HCT116 (cell line): ENCODE measurements at places on chromosomes 7 and 10. TPM values are rescaled to one million over a fixed set of nuclear protein-coding genes. Genes with fewer than 3 reads are reported as not detected.

DNA sequence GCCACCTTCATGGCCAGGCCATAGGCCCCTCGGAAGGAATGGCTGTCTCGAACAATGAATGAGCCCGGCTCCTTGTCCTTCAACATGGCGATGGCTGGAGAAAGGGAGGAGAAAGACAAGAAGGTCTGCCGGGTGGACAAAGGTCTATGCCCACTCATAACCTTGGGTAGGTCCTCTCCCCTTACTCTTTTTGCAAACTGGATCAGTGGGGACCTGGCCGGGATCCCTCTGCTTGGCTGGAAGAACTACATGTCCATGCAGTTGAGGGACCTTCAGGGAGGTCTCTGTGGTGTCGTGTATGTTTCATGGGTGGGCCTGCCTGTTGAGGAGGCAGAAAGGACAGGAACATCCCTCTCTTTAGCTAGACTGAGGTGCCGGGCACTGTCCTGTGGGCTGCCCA lies 284.8 kb downstream of the TNS3 start:
- DNase-seq = no peak

GRCh38 chr10:91409069-91409868 lies 875 bp upstream of the HECTD2 start:
- DNase-seq = no peak

DNA sequence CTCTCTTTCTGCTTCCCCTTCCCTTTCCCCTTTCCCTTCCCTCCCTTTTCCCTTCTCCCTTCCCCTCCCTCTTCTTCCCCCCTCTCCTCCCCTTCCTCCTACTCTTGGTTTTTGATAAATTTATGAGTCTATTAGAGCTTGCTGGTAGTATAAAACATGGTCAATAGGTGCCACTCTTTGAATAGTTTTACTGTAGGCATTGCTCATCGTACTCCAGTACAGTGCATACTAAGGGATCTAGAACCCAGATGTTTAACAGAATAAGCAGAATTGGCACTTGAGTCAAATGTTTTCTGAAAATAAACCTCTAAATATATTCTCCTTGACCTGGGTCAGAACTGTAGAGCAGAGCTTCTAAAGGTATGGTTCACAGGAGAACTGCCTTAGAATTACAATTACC lies 126.7 kb downstream of the SORCS3 start:
- DNase-seq = peak; percentile 13

The DOCK1 gene
- 46.5 TPM for total RNA-seq

GRCh38 chr7:97798046-97799019 lies 66.4 kb downstream of the TAC1 start:
- DNase-seq = no peak

DNA sequence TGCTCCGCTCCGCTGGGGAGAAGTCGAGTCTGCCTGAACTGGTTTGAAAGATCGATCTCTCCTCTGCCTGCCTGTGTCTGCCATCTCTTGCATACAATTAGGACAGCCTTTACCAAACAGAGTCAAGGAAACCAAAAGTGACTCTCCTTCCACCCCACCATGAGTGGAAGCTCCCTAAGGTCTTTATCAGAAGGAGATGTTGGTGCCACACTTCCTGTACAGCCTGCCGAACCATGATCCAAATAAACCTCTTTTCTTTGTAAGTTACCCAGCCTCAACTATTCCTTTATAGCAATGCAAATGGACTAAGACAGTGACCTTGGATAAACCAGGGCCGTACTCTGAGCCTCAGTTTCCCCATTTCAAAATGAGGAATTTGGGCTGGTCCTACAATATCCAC lies 106.3 kb upstream of the GDF10 start:
- no peak for DNase-seq

The SUV39H2 gene
- total RNA-seq = 26.6 TPM

The ZCWPW1 gene
- 1.5 TPM for total RNA-seq

GRCh38 chr7:93920496-93921182 lies 896 bp upstream of the GNG11 start:
- DNase-seq = no peak

GRCh38 chr7:37100735-37101331 lies 347.8 kb downstream of the ELMO1 start:
- DNase-seq = no peak

GRCh38 chr10:110980807-110981206 lies 61.4 kb downstream of the SHOC2 start:
- no peak for DNase-seq

The FAM13C gene
- 0.42 TPM for total RNA-seq

DNA sequence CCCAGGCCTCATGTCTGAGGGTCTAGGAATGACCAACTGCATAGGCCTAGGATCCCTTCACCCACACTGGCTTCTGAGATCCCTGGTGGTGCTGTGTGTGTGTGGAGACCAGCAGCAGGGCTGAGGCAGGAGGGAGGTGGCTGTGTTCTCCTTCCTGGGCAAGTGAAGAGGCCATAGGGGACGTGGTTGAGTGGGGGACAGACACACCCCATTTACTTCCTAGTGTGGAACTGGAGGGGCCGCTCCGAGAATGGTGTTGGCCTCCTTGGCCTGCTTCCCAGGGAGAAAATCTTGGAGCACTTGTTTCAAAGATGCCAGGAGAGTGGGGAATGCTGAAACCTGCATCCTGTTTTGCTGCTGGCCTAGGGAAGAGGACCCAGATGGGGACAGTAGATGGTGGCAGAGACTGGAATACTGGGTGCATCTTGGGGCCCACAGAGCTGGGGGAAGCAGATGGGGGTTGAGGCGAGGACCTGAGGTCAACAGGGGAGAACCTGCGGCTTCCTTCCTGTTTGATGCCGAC lies 19.1 kb downstream of the UBTD1 start:
- no peak for DNase-seq

GRCh38 chr10:114386452-114386851 lies 17.9 kb downstream of the AFAP1L2 start:
- DNase-seq = no peak

GRCh38 chr7:124784879-124785818 lies 19.6 kb upstream of the GPR37 start:
- DNase-seq = peak; percentile 47

The WDR11 gene
- 48.3 TPM for total RNA-seq

The SLC26A5 gene
- total RNA-seq = 0.15 TPM

DNA sequence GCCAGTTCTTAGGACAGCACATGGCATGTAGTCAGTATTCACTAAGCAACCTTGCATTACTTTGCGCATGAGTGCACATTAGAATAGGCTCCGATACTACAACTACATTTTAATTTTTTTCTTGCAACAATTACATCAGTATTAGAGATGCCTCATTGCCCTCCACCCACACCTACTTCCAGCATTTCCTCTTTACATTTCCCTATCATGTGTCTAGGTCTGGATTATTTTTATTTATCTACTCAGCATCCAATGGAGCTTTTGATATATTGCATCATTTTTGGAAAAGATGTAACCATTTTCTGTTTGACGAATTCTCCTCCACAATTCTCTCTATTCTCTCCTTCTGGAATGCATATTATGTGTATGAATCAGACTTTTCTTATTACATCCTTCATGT lies 258.2 kb upstream of the GLI3 start:
- DNase-seq = no peak

DNA sequence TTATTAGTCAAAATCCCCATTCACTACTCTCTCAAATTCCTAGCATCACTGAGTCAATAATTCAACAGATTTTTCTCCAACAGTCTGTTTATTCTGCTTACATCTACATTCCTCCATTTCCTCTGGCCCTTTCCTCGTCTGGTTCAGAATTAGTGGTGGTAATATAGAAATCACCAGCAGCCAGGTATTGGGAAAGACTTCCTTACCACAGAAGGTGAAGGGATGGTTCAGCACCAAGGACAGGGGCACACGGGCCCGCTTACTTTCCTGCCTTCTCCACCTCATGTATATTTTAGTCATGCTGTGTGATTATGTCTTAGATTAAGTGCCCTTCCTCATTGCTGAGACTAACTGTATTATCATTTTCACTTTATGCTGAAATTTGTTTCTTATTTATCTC lies 70.4 kb upstream of the APBB1IP start:
- no peak for DNase-seq

The CAMK2B gene
- total RNA-seq = 0.34 TPM

The SMKR1 gene
- 8.9 TPM for total RNA-seq

The LIPN gene
- not detected for total RNA-seq

The C10orf90 gene
- total RNA-seq = not detected

DNA sequence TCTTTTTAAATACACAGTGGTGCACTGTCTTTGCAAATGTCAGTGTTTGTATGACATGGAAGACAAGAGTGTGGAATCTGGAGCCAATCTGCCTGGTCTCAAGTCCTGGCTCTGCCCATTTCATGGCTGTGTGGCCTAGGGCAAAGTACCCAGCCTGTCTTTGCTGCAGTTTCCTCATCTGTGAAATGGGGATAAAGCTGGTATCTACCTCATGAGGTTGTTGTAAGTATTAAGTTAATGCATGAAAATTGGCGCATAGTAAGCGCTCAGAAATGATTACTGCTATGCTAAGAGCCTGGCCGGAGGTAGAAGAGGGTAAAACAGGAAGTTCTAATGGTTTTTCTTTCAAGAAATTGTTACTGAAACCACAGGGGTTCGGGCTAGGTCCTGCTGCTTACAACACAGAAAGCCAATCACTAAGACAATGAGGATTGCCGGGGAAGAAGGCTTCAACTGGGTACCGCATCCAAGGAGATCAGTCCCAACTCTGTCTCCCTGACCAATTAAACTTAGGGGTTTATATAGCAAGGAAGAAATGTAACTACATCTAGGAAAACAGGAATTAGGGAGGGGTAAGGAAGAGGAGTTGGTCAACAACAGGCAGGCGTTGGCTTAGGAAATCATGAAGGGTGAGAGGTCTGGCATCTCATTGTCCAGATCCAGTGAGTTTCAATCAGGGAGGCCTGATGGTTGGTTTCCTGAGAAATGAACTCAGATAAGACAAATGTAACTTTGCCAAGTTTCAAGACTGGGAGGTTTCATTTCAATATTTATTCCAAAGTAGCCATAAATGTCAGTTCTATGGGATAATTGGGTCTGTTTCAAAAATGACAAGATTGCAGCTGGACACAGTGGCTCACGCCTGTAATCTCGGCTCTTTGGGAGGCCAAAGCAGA lies 57.0 kb downstream of the CHST3 start:
- DNase-seq = no peak

The WNT2 gene
- total RNA-seq = 0.12 TPM

DNA sequence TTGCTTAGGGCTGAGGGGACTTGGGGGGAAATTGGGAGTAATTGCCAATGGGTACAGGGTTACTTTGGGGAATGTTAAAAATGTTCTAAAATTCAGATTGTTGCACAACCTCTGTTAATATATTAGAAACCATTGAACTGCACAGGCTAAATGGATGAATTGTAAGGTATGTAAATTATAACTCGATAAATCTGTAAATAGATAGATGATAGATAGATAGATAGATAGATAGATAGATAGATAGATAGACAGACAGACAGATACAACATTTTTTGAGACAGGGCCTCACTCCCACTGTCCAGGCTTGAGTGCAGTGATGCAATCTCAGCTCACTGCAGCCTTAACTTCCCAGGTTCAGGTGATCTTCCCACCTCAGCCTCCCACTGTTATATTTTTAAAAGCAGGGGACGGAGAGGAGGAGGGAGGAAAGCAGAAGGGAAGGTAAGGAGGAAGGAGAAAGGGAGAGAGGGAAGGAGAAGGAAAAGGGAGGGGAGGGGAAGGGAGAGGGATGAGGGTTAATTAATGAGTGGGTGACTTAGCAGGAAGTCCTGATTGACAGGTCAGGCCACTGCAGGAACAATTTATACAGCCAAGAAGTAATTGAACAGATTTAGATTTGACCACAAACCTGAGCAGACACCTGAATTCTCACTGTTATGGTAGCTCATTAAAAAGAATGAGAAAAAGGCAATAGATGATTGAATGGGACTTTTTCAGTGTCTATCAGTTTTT lies 38.7 kb downstream of the AOC1 start:
- no peak for DNase-seq

DNA sequence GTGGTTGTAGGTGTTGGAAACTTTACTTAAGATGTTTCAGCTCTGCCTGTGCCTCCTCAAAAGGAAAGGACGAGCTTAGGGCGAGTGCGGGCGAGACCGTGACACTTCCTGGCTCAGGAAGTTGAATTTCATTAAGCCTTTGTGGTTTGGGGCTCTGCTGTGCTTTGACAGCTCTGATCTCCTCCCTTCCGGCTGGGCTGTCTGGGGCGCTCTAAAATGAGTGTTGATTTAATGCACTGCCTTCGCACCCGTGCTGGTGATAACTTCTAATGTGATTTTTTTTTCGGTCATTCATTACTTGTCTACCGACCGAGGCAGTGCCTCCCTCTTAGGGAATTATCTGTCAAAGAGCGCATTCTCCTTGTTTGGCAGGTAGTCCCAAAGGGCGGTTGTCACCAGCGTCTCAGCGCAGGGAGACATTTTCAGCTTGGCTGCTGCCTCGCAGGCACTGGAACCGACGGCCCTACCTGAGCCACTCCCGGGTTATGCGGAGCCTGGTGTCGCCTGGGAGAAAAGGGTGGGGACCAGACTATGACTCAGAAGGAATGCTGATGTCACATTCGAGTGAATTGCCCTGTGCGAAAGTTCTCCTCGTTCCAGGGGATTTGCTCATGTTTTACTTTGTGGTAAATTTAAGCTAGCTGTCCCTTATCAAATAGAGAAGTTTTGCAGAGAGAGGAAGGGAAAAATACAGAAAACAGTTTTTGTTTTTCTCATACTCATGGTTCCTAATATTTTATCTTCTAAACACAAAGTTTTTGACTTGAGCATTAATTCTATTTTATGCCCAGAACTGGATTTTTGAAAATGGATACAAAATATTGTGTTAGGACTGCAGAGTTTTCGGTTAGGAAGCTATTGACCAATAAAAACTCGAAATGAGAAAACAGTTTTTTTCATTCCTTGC lies 920 bp downstream of the TES start:
- peak; percentile 93 for DNase-seq

DNA sequence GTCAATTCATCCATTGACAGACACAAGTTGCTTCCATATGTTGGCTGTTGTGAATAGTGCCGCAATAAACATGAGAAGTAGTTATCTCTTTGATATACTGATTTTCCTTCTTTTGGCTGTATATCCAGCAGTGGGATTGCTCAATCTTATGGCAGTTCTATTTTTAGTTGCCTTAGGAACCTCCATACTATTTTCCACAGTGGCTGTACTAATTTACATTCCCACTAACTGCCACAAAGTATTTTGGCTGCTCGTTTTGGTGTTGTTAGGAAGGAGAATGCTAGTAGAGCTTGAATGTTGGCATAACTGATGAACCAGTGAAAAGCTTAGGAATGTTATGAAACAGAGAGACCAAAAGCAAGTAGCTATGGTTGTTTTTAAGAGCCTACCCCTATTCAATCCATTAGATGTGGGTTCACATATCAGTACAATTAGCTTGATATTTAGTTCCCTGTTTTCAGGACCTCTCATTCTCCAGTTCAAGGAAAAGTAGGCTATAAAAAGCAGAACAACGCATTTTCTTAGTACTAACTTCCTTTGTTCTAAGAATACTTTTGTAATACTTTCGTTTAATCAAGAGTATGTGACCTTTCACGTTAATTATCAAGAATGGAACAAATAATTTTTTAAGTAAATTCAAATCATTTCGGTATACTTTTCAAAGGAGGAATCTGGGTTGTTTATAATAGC lies 100.3 kb downstream of the FAS start:
- DNase-seq = no peak

DNA sequence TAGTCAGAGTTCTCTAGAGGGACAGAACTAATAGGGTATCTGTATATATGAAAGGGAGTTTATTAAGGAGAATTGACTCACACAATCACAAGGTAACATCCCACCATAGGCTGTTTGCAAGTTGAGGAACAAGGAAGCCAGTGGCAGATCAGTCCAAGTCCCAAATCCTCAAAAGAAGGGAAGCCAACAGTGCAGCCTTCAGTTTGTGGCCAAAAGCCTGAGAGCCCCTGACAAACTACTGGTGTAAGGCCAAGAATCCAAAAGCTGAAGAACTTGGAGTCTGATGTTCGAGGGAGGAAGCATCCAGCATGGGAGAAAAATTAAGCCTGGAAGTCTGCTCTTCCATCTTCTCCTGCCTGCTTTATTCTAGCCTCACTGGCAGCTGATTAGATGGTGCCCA lies 1107.2 kb upstream of the CELF2 start:
- no peak for DNase-seq
